ENCODE measurements at places on chromosomes 5 and 9.

- no peak for DNase-seq
These were observed 35.1 kb downstream of the MAP3K1 start for GRCh38 chr5:56850423-56850822.

- no peak for DNase-seq
These were observed 28.5 kb downstream of the NFIL3 start for GRCh38 chr9:91395106-91395552.

DNA sequence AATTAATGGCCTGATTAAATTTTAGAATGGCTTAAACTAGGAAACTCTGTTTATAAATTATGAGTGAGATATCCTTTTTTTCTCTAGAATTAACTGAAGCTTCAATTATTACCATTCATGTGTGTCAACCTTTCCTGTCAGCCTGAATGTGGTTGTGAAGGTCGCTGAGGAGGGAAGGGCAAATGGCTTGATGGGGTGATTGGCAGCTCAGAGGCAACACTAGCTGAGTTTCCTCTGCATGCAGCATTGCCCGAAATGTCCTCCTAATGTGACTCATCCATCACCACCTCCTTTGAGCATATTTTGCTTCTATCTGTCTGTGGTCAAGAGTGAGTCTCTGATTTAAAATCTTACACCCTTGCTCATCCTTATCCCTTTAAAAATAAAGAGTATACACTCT is 281.9 kb downstream of the TENT4A start:
- DNase-seq, result no peak

- DNase-seq, result no peak
These were observed 3.3 kb downstream of the ZNF462 start for GRCh38 chr9:106866243-106866642.

DNA sequence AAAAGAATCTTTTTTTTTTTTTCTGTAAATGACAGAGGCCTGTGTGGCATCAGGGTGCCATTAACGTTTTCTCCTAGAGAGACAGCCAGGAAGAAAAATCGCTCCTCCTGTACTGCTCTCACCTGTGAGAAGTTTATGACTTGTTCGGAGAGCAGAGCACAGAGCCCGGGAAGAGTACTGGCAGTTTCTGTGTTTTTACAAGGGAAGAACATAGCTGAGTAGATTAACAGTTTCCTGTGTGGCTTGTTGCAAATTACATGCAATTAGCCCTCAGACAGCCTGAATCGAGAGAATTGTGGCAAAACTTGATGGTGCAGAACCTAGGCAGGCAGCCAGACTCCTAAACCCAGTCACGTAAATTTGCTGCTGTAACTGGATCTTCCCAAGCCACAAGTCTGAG is 32.1 kb downstream of the PRKACG start:
- no peak for DNase-seq

- no peak for DNase-seq
These were observed 1189.4 kb upstream of the NUDT12 start for GRCh38 chr5:104751969-104752368.

- DNase-seq, result no peak
These were observed 1.0 kb upstream of the FAM13B start for GRCh38 chr5:138033907-138034306.

GRCh38 chr5:118224546-118224945 is 763.8 kb downstream of the DTWD2 start:
- DNase-seq, result no peak

- DNase-seq, result no peak
These were observed 11.0 kb downstream of the NIPBL start for GRCh38 chr5:36887532-36887931.

DNA sequence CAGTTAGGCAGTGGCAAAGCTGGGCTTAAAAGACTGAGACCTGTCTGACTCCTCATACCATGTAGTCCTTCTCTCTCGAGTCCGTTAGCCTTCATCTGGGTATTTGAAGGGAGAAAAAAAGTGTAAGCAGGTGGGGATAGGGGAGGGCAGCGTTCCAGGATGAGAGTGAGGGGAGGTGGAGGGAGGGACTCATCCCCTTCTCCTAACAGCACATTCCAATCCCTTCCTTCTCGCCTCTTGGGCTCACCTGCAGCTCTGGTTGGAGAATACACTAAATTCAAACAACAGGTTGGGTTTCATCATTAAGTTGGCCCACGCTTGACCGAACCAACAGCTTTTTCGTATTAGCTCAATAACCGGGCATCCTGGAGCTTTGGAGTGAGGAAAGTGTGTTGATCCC is 3.6 kb downstream of the NEURL1B start:
- no peak for DNase-seq

- no peak for DNase-seq
These were observed 176.8 kb downstream of the MAT2B start for GRCh38 chr5:163682234-163682633.

- no peak for DNase-seq
These were observed 8.5 kb downstream of the TAL2 start for GRCh38 chr9:105670775-105671174.

DNA sequence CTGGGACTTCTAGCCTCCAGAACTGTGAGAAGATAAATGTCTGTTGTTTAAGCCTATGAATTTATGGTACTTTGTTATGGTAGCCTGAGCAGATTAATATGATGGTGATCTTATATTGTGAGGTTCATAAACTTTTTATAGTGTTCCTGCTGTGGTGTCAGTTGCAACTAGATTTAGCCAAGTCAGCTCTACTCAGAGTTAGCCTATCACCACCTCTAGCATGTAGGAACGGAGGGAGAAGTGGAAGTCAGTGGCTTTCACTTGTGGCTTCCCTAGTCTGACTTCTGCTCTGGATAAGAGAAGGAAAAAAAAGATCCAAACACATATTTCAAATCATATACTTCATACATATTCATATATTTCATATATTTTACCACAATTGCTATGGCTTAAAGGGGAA is 6.6 kb downstream of the POC5 start:
- DNase-seq, result no peak

DNA sequence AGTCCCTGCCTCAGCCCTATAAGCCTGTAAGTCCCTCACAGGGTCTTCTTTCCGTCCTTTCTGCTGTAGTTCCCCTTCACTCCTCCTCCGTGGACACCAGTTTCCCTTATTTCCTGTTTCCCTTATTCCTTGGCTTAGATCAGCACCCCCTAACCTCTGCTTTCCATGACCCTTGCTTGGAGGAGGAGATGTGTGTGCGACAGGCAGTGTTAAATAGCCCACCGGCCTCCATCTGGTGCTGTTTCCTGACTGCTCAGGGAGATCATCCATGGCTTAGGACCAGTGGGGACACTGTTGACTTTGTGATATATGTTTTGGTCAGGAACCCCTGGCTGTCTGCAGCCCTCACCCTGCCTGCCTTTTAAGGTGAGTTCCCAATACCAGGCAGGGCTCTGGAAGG is 34.1 kb upstream of the PSD2 start:
- no peak for DNase-seq

GRCh38 chr9:95225076-95225725 is 92.3 kb downstream of the FANCC start:
- DNase-seq, result no peak

DNA sequence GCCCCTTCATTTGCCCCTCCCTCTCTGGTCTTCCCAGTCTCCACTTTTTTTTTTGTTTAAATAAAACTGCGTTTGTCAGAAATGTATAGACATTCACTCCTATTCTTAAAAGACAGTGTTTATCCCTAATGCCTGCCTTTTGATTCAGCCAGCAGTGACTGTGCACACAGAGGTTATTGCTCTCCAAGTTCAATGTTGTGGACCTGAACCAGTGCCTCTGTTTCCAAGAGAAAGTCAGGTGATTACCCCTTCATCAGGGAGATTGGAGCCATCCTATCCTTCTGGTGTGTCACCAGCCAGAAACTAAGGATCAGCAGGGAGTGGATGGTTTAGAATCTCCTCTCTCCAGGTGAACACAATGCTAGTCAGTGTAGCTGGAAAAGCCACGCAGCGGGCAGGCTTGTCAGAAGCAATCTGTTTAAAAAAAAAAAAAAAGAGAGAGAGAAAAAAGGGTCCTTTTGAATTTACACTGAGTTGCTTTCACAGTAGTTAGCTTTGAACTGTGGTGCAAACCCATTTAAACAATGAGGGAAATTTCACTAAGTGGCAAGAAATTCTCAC is 167.5 kb upstream of the DMRT1 start:
- DNase-seq, result peak; percentile 70

- DNase-seq, result no peak
These were observed 253.4 kb upstream of the SLC24A2 start for GRCh38 chr9:20042128-20042711.

GRCh38 chr9:137811283-137811870 is 66.2 kb upstream of the CACNA1B start:
- no peak for DNase-seq

DNA sequence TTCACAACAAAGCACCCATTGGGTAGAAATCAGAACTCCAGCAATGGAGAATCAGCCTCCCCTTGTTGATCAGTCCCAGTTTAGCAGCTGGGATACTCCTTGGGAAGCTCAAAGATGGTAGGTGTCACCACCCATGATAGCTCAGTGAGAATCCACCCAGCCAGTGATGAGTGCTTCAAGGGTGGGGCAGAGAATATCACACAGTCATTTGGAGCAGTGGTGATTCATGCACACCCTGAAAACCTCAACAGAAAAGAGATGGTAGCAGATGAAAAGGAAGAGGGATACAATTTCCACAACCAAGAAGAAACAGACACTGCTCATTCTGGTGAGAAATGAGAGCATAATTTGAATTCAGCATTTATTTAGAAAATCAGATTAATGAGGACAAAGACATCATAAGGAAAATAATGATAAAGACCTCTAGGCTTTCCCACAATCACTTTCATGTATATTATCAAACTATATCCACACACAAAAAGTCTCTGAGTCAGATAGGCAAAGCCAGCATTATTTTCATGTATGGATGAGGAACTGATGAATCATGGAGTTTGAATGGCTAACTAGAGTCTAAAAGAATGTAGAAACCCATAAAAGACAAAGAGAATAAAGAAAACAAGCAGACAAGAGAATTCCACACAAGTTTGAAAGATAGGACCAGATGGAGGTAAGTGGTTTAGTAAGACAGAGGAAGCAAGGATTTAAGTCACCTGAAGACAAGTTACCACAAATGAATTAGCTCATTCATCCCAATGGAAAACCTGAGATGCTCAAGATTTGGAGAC is 82.9 kb downstream of the FEM1C start:
- DNase-seq, result no peak

DNA sequence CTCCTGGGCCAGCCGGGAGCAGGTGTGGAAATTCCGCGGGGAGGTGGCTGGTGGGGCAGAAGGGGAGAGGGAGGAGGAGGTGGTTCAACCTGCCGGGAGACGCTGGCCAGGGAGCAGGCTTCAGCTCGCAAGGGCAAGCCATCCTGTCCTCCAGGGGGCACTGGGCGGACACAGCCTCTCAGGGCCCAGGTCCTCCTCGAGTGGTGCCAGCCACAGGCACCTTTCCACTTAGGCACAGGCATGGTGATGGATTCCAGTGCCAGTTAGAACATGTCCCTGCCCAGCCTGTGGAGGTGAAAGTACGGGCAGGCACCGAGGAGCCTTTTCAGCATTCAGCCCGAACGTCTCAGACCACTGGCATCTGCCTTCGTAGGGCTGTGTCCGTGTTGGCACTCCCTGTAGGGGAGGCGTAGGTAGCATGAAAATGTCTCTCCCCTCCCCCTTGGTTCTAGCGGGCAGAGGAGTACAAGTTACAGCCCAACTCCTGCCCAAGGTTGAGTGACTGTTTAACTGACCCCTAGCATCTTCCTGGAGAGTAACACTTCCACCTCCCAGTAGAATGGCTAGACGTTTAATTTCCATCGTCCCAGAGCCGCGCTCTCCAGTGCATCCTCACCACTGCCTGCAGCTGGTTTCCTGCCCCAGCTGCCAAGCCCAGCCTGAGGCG is 48.9 kb downstream of the DAB2IP start:
- DNase-seq, result peak; percentile 71

DNA sequence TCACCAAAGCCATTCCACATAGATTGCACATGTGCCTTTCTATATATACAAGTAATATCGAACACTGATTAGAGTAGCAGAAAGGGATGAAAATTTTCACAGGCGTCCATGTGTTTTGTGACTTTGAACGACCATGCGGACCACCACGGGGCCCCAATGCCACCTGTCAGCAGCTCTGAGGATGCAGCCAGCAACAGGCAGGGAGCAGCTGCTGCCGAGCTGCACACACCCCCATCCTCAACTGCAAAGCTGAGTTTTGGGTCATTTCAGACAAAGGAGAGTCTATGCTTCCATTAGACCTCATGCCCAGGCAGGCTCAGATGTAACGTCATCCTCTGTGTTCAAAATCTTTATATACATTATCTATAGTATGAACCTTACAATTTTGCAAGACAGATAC is 503.8 kb downstream of the IRX1 start:
- DNase-seq, result no peak

GRCh38 chr5:107809201-107810034 is 138.7 kb upstream of the EFNA5 start:
- DNase-seq, result no peak

GRCh38 chr9:120931231-120932085 is 4.9 kb upstream of the TRAF1 start:
- DNase-seq, result no peak

GRCh38 chr5:132819468-132819867 is 6.4 kb downstream of the SOWAHA start:
- no peak for DNase-seq

GRCh38 chr9:71592400-71592799 is 175.9 kb downstream of the CEMIP2 start:
- DNase-seq, result no peak

GRCh38 chr9:136665111-136665703 is 2.5 kb downstream of the EGFL7 start:
- DNase-seq, result no peak

DNA sequence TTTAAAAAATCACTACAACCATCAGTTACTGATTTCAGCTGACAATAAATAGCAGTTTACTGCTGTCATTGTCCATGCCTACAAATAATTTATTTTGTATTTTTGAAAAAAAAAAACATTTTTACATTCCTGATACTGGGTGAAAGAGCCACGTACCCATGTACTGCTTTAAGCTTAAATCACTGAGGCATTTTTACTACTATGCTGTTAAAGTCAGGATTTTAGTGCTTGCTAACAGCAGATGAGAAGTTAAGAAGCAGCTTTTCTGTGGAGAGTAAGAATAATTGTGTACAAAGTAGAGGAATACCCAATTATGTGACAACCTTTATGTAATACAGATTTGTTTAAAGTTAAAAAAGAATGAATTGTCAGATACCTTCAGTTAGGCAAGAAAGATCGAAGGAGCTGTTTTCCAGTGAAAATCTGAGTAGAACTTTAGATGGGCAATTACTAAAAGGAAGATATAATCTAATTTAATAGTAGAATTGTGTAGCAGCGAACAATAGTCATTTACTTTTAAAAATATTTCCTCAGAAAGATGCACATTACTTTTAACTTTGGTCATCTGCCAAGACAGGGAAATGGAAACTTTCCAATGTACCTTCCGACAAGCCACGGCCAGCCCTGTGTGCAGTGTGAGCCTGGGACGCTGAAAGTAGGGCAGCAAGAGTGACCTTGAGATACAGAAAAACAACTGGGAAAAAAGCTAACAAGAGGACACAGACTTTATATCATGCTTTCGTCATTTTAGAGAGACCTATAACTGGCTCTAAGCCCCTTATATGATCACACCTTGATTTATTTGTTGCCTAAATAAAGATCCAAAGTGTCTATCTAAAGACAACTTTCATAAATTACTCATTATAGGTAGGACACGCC is 39.9 kb downstream of the RHOBTB3 start:
- no peak for DNase-seq
